ENCODE measurements at places on chromosomes 16 and 17. TPM values are rescaled to one million over a fixed set of nuclear protein-coding genes. Genes with fewer than 3 reads are reported as not detected.

The RPTOR gene
- 69.4 TPM for total RNA-seq

- no peak overlapping the region for H3K27ac ChIP-seq
- no peak overlapping the region for H3K4me3 ChIP-seq
- no peaks in the 10 kb centered on the region for H3K4me1 ChIP-seq
Observed at GRCh38 chr17:38415250-38416194, 12.7 kb upstream of the ARHGAP23 start.

DNA sequence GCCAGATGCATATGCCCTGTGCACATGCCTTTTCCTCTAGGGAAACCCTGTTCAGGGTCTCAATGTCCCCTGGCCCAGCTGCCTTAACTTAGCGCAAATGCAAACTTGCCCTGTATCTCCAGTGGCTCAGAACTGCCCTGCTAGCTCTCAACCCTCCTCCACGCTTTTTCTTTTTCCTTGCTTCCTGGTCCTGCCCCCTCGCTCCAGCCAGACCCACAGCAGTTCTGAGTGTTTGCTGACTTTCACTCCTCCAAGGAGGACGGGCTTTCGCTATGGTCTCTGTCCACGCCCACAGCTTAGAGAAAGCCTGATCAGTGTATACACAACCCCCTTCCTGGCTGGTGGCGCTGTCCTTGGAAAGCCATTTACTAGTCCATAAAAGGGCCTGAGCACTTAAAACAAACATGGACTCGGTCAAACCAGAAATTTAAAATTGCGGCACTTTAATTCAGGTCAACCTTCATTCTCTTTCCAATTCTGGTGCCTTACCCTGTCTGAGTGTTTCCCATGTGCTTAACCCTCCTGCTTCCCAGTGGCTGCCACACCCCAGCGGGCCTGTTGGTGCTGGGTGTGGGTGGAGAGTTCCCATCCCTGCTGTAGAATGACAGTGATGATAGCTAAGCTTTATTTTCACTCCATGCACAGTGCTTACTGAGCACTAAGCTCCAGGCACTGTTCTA is 15.6 kb upstream of the TMEM98 start:
- H3K4me1 ChIP-seq, result no peaks in the 10 kb centered on the region
- peak overlapping the region; percentile 54 for H3K27ac ChIP-seq
- no peaks in the 10 kb centered on the region for H3K27me3 ChIP-seq
- H3K4me3 ChIP-seq, result no peak overlapping the region

GRCh38 chr16:57091200-57091974 is 996 bp upstream of the CPNE2 start:
- peaks cover 6% of the 10 kb centered on the region for H3K4me1 ChIP-seq
- no peak for DNase-seq
- H3K36me3 ChIP-seq, result no peaks in the 10 kb centered on the region
- no peak overlapping the region for H3K4me3 ChIP-seq
- H3K27ac ChIP-seq, result peak overlapping the region; percentile 43
- H3K27me3 ChIP-seq, result no peaks in the 10 kb centered on the region

- peak; percentile 62 for DNase-seq
- H3K27ac ChIP-seq, result no peak overlapping the region
- H3K36me3 ChIP-seq, result peaks cover 10% of the 10 kb centered on the region
- H3K4me3 ChIP-seq, result no peak overlapping the region
Observed at GRCh38 chr17:80861892-80862291, 129.7 kb upstream of the CHMP6 start.

DNA sequence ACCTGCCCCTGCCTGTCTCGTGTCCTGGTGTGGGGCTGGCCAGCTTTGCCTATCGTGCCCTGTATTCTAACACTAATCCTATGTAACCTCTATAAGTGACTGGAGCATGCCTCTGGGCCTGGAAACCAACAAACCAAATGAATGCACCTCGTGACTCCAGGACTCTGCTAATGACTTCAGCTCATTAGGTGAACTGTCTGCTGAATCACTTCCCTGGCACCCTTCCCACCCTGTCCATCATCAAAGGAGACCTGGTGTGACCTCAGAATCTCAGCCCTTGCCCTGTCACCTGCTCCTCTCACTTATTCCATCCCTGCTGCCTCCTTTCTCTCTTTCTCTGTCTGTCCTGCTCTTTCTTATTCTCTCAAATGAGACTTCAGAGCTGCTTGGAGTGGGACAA is 322.4 kb downstream of the CBLN1 start:
- H3K27me3 ChIP-seq, result no peaks in the 10 kb centered on the region
- no peak overlapping the region for H3K27ac ChIP-seq
- H3K4me3 ChIP-seq, result no peak overlapping the region
- no peak for DNase-seq
- no peaks in the 10 kb centered on the region for H3K4me1 ChIP-seq

DNA sequence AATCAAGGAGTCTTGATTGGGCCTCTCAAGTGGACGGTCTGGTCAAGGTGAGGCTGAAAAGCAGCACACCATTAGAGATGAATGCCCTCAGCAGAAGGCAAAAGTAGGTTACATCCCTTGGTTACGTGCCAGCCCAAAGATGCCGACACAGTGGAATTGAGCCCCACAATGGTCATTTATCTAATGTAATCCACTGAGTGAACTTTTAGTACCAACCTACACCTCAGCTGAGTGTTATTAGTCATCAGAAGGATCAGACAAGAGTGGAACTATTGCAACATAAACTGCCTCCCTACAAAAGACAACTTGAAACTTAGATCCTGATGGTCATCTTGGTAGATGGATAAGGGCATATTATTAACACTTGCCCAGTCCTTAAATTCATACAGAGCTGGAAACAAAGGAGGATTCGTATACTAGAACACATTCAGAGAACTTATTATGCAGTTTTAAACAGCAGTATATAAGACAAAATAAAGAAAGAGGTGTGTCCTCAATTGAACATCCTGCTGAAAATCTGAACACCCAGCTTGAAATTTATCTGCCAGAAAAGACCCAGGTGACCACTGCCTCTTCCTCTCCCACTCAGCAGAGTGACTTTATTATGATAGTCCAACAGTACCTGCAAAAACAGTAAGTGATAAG is 2.8 kb downstream of the DCUN1D3 start:
- no peak overlapping the region for H3K4me3 ChIP-seq
- no peaks in the 10 kb centered on the region for H3K27me3 ChIP-seq
- H3K27ac ChIP-seq, result no peak overlapping the region
- H3K4me1 ChIP-seq, result peaks cover 20% of the 10 kb centered on the region
- no peak for DNase-seq
- no peaks in the 10 kb centered on the region for H3K36me3 ChIP-seq

GRCh38 chr16:27444015-27444414 is 42.0 kb downstream of the IL21R start:
- H3K4me3 ChIP-seq, result no peak overlapping the region
- H3K27ac ChIP-seq, result no peak overlapping the region

Data from CD8-positive, alpha-beta memory T cell (primary cell).